T-helper 17 cell (primary cell): ENCODE measurements at places on chromosomes 2 and 18.

DNA sequence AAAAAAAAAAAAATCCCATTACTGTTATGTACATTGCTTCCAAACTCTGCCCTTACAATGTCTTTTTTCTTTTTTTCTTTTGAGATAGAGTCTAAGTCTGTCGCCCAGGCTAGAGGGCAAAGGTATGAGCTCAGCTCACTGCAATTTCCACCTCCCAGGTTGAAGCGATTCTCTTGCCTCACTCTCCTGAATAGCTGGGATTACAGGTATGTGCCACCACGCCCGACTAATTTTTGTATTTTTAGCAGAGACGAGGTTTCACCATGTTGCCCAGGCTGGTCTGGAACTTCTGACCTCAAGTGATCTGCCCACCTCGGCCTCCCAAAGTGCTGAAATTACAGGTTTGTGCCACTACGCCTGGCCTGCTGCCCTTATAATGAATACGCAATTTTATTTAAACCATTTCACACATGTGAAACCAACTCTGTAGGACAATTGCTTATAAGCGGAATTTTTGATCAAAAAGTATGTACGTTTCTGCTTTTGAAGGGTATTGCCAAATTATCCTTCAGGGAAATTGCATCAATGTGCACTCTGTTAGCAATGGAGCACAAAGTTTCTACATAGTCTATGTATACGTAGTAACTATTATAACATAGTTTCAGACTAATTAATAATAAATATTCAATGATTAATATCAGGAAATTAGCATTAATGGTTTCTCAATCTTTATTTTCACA is 55.7 kb upstream of the ACTR3 start:
- DNase-seq = no peak

GRCh38 chr2:22748909-22749308 is 636.1 kb upstream of the KLHL29 start:
- no peak for DNase-seq

DNA sequence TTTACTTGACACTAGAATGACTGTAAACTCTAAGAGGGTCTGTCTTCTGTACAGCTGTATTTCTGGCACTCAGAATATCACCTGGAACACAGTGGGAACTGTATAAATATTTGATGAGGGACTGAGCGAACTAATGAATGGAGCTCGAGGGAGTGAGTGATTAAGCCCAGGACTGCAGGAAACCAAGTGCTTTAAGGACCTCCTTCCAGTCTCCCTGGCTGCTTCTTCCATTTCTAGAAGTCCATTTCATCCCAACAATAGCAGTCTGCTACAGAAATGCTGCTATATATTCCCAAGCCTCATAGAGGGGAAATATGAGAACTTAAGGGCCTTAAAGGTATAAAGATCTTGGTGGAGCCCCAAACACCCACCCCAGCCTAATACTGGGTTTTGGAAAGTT is 2.8 kb upstream of the IL1RL2 start:
- no peak for DNase-seq

DNA sequence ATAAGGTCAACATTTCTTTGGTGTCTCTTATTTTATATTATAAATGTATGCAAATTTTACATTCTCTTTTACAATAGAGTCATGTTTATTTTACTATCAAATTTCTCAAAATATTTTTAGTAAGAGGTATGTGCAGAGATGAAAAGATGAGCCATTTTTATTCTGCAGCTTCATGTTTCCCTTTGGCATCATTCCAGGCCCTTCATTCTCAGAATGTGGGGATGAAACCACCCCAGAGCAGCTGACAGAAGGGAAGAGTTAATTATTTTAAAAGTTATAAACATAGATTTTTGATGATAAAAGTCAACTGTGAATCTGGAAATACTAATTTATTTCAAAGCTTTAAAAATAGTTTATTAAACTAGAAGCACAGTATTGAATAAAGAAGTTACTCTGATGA is 12.8 kb upstream of the FSHR start:
- DNase-seq = no peak

DNA sequence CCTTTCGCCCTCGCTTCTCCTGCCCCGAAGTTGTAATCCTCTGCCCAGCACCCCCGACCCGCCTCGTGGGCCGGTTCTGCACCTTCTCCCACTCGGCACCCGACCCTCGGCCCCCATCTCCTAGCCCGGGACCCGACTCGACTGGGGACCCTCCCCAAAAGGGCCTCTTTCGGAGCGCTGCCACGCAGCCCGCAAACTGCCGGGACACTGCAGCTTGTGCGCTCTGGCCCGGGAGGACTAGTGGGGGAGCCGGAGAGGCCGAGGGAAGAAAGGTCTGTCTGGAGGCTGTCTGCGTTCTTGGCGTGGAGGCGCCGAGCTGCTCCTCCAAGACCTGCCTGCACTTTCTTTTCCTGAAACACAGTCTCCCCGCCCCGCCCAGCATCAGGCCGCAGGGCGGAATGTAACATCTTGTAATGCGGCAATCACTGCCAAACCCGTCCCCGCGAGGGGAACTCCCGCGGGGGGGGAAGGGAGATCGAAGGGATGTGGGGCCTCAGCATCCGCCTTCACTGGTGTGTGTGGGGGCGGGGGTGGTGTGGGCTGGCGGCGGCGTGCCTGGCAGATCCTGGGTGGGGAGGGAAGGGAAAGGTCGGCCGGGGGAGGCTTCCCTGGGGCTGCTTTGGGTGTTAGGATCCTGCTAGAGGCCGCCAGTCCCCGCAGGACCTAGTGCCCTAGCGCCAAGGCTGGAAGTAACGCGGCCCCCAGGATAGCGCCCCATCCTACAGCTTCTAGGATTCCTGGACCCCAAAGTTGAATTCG is 7.4 kb downstream of the DLX2 start:
- DNase-seq = peak; percentile 61

DNA sequence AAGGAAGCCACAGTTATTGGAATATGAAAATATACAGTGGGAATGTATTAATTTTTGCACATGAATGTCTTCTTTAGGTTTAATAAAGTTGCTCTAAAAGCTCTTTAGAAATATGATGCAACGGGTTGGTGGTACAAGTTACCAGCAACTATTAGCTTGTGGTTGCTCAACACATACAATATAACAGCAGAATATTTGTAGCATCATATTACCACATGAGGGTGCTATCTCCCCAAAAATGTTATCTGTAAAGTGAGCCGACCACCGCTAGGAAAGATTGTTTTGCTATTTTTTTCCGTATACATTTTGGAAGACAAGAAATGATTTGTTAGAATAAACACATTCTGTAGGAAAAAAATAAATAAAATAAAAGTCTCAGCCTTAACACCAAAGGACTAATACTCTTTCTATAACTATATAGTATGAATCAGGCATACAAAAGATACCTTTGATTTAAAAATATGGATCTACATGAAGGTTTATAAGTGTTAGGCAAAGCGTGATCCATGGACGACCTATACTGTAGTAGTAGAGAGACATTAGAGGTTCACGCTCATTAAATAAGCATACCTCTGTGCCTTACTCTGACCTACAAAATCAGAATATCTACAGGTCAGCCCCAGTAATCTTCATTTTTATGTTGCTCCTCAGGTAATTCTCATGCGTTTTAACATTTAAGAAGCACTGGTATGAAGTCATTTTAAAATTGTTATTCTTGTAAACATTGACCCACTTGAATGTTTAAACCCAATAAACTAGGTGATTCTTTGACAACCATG is 1110.6 kb upstream of the ACVR2A start:
- DNase-seq = no peak

- DNase-seq = no peak
Measured at GRCh38 chr2:230773039-230773773, 60.6 kb downstream of the CAB39 start.

DNA sequence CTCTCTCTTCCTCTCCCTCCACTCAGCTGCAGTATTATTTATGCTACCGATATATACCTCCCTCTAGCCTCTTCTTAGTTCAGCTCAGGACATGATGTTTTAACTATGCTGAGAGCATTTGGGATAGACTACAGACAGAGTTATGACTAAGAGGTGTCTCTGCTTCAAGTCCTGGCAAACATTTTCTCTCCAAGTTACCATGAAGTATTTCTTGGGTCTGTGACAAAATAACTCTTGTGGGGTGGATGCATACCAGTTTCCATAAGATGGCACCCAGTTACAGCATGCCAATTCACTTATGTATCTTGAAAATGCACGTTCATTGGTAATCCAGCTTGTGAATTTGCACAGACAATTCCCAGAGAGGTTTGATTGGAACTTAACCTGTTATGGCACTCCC is 737.6 kb downstream of the SLC4A3 start:
- no peak for DNase-seq

- DNase-seq = no peak
Measured at GRCh38 chr2:160224060-160224459, 24.0 kb upstream of the ITGB6 start.

DNA sequence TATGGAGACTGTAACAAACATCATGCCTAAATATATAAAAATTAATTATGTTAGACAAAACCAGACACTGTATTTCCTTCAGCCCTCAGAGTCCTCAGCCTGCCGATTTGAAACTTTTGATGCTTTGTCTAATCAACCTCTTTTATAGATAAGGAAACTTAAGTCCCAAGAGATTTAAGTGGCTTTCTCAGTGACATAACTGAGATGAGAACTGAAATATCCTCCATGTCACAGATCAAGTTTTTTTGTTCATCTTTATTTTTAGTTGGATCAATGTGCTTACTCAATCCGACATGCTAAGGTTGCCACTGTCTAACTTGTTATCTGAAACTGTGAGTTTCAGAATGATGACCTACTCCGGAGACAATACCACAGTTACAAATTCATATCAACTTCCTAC is 72.3 kb downstream of the BARD1 start:
- no peak for DNase-seq

- no peak for DNase-seq
Measured at GRCh38 chr2:106053116-106053515, 141.0 kb downstream of the UXS1 start.

GRCh38 chr2:44510246-44510645 is 148.5 kb downstream of the CAMKMT start:
- DNase-seq = no peak

- no peak for DNase-seq
Measured at GRCh38 chr18:6355789-6356589, 58.7 kb downstream of the L3MBTL4 start.

DNA sequence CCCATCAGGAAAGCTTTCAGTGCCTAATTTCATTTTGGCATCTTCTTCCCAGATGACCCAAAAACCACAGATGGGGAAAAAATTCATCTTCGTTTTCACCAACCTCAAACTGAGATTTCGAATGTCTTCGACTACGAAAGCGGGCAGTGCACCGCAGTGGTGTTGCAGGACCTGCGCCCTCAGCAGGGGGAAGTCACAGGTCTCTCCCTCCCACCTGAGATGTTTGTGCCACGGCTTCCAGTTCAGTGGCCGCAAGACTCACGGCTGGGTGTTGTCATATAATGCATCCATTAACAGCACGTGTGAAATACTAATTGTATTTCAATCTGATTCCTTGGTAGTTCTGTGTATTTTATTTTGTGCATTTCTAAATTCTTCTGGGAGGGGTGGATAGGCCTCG is 66.2 kb upstream of the SALL3 start:
- DNase-seq = no peak

DNA sequence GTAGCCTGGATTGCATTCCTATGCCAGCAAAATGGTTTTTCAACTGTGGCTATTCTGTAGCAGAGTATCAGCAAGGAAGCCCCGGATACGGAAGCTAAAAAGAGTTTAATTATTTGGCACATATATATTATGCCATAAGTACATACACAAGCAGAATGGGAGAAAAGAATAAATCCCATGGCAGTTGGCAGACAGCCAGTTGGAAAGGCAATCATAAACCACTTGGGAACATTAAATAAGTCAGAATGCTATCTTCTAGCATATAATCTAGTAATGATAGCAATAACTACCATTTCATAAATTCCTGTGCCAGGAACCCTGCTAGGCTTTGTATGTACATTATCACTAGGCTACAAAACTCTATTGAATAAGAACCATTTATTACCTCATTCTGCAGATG is 26.0 kb downstream of the GALNT5 start:
- no peak for DNase-seq

DNA sequence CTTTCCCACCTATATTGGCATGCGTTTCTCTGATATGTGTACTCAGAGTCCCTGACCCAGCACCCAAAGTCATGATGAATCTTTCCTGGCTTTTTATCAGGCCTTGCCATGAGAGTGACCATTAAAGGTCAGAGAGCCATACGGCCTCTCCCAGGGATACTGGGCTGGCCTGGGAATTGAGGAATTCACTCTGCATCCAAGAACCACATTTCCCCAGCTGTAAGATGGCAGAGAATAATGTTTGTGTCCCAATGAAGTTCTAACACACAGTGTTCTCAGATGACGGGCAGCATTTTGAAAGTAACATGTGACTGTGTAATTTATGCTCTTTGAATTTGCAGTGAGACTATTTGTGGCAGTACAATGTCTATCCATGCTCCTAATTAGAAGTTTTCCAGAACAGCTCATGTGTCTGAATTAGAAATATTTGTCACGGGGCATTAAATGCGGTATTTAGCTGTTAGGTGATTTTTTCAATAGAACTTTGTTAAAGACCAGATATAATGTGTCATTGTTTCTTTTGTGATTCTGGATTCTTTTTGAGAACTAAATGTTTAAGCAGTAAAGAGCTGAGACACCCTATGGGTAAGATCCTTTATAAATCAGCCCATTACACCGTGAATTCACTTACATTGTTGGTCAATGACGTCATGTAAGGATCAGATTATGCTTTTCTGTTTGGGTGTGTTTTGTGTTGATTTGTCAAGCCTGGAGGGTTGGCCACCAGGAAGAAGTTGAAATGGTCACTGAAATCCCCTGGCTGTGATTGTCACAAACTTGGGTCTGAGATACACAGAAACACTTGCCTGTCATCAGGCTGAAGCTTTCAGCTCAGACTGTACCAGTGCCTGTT is 7.3 kb upstream of the SLC3A1 start:
- DNase-seq = no peak

- no peak for DNase-seq
Measured at GRCh38 chr18:59323931-59324622, 5.6 kb upstream of the CPLX4 start.

DNA sequence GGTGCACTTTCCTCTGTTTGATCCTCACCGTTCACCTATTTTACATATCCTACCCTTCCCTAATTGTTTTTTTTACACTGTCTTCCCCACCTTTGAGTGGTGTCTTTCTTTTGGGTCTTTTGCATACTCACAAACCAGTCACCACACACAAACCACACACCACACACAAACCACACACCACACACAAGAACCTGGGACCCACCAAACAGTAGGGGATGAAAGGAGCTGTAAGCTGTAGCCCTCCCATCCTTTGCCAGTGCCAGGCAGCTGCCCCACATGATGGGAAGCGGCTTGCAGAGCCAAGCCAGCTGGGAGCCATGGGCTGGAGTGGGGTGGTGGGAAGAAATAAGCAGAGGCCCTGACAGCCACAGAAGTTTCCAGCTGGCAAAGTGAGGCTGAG is 38.9 kb upstream of the MSH6 start:
- no peak for DNase-seq

DNA sequence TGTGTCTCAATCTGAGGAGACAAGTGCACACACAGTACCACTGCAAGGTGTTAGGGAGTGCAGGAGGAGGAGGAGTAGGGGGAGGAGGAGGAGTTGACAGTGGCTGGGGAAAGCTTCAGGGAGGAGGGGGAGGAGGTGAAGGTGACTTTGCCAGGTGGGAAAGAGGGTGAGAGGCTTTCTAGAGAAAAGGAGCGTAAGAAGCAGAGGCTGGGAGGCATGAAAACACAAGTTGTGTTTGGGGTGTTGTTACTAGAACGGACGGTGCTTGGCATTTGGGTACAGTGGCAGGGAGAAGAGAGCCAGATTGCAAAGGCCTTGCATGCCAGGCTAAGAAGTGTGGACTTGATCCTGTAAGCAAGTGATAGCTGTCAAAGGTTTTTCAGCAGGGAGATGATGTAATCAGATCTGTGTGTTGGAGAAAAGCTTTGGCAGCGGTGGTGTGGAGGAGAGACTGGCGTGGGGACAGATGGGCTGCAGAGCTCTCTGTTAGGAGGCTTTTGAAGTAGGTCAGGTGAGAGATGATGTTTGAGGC is 16.2 kb downstream of the TANC1 start:
- no peak for DNase-seq
